Stromal cell of bone marrow (primary cell): ENCODE measurements at places on chromosomes 3 and 15.

- DNase-seq: peak; percentile 31
These were observed 120.2 kb downstream of the LRRC28 start for GRCh38 chr15:99371180-99372103.

- no peak for DNase-seq
These were observed 129.9 kb upstream of the ABI3BP start for GRCh38 chr3:101123081-101123480.

DNA sequence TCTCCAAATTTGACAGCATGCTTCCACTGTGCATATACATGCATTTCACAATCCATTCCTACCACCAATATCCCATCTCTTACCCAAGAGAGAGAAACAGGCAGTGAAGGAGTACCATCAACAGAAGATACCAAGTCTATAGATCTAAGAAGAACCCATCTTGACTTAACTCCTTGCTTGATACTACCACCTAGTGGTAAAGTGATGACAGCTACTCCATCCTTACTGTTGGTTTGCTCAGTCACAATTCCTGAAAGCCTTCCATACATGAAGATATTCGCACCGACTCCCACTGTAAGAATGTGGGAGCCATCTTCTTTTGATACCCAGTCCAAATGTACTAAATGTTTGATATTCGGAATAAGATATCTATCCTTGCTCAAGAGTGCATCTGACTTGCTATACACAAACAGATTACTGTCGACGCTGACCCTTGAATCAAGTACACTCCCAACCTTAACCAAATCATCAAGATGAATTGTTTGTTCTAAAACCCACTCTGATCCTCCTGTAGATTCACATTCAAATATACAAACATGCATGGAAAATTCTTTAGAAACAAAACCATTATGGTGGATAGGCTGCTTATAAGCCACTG, 123.1 kb downstream of the DMXL2 start:
- DNase-seq: peak; percentile 1

DNA sequence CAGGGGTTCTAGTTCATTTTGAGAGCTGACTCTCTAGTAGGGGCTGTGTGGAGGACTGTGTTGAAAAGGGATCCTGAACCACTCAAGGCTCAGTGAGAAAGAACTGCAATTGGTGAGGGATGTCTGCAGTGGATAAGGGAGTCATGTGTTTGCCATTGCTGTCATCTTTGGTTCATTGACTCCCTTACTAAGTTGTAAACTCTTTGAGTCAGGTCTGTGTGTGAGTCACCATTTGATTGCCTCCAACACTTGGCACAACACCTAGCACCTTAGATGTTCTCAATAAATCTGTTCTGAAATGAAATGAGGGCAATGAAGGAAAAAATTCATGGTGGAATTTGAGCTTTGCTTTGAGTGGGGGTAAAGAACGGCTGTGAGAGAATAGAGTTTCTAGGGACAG, 51.7 kb downstream of the PLS1 start:
- DNase-seq: no peak

- DNase-seq: no peak
These were observed 46.1 kb downstream of the RFTN1 start for GRCh38 chr3:16467393-16467792.

GRCh38 chr3:492586-493316, 296.2 kb downstream of the CHL1 start:
- no peak for DNase-seq
